ENCODE measurements at places on chromosomes 1 and 21. TPM values are rescaled to one million over a fixed set of nuclear protein-coding genes. Genes with fewer than 3 reads are reported as not detected.
A peak's percentile ranks its signal among the peaks of the same experiment; 100 is the strongest.

The HES2 gene
- total RNA-seq = 6.4 TPM

The CAMK1G gene
- 0.56 TPM for total RNA-seq

The AZIN2 gene
- total RNA-seq = 2.4 TPM

The IVNS1ABP gene
- 79.9 TPM for total RNA-seq

The FMOD gene
- total RNA-seq = 28.9 TPM

The CLCA1 gene
- total RNA-seq = not detected

The CCDC30 gene
- total RNA-seq = 10.2 TPM

The GPR3 gene
- 0.18 TPM for total RNA-seq

The IL19 gene
- total RNA-seq = not detected

- H3K36me3 ChIP-seq = no peaks in the 10 kb centered on the region
- H3K27me3 ChIP-seq = no peaks in the 10 kb centered on the region
- DNase-seq = no peak
- H3K4me1 ChIP-seq = no peaks in the 10 kb centered on the region
Observed at GRCh38 chr1:154141240-154141639, 13.6 kb downstream of the NUP210L start.

GRCh38 chr1:223102797-223103533 is 40.1 kb downstream of the TLR5 start:
- DNase-seq = no peak
- peaks cover 9% of the 10 kb centered on the region for H3K4me1 ChIP-seq
- no peak overlapping the region for H3K4me3 ChIP-seq
- H3K27me3 ChIP-seq = no peaks in the 10 kb centered on the region
- no peaks in the 10 kb centered on the region for H3K36me3 ChIP-seq
- H3K27ac ChIP-seq = no peak overlapping the region

- H3K4me3 ChIP-seq = no peak overlapping the region
- no peaks in the 10 kb centered on the region for H3K36me3 ChIP-seq
- H3K27ac ChIP-seq = no peak overlapping the region
- H3K4me1 ChIP-seq = peaks cover 24% of the 10 kb centered on the region
- no peak for DNase-seq
Observed at GRCh38 chr1:100628631-100629081, 90.7 kb downstream of the GPR88 start.

GRCh38 chr1:175146529-175147213 is 45.9 kb downstream of the KIAA0040 start:
- no peak overlapping the region for H3K4me3 ChIP-seq
- H3K27ac ChIP-seq = no peak overlapping the region
- peak; percentile 77 for DNase-seq
- no peaks in the 10 kb centered on the region for H3K36me3 ChIP-seq
- no peaks in the 10 kb centered on the region for H3K27me3 ChIP-seq

DNA sequence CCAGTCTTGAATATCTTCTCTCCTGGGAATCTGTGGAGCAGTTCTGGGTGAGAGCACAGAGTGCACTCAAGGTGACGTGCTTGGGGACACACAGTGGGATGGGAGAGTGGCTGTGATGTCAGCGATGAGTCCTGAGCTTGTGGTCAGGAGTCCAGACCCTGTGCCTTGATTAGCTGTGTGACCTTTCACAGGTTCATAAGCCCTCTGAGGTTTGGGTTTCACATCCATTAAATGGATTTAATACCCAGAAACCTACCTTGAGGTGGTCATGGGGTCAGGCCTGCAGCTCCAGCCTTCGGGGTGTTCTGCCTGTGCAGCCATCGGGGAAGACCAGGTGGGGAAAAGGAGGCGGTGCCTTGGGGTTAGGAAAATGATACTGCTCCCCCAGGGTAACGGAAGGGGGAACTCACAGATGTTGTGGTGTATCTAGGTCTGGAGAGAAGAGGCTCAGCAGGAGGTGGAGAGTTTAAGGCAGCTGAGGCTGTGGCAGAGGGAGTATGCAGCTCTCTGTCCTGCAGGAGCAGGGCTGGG is 38.5 kb upstream of the ETV3 start:
- peaks cover 4% of the 10 kb centered on the region for H3K27me3 ChIP-seq
- no peak for DNase-seq
- H3K4me3 ChIP-seq = no peak overlapping the region
- no peaks in the 10 kb centered on the region for H3K36me3 ChIP-seq
- H3K27ac ChIP-seq = no peak overlapping the region

DNA sequence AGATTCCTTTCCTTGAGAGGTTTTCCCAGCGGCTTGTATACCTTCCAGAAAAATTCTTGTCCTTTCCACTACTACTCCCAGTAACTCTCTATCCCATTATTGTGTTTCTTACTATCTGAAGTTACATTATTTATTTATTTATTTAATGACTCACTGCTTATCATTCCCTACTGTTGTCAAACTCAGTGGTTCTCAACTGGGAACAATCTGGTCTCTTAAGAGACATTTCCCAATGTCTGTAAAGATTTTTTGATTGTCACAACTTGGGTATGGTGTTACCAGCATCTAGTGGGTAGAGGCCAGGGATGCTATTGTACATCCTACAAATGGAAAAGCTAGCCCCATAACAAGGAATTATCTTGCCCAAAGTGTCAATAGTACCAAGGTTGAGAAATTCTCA is 771.5 kb upstream of the ADGRL2 start:
- H3K4me3 ChIP-seq = no peak overlapping the region
- H3K27ac ChIP-seq = no peak overlapping the region
- no peak for DNase-seq
- no peaks in the 10 kb centered on the region for H3K27me3 ChIP-seq
- H3K4me1 ChIP-seq = no peaks in the 10 kb centered on the region
- H3K36me3 ChIP-seq = no peaks in the 10 kb centered on the region

- DNase-seq = no peak
- no peaks in the 10 kb centered on the region for H3K4me1 ChIP-seq
- H3K27me3 ChIP-seq = no peaks in the 10 kb centered on the region
- H3K4me3 ChIP-seq = no peak overlapping the region
- no peak overlapping the region for H3K27ac ChIP-seq
- H3K36me3 ChIP-seq = no peaks in the 10 kb centered on the region
Observed at GRCh38 chr1:197814306-197814705, 39.0 kb upstream of the DENND1B start.

- no peak overlapping the region for H3K4me3 ChIP-seq
- no peaks in the 10 kb centered on the region for H3K36me3 ChIP-seq
- peaks cover 15% of the 10 kb centered on the region for H3K4me1 ChIP-seq
Observed at GRCh38 chr1:36128126-36128904, 3.3 kb upstream of the COL8A2 start.

DNA sequence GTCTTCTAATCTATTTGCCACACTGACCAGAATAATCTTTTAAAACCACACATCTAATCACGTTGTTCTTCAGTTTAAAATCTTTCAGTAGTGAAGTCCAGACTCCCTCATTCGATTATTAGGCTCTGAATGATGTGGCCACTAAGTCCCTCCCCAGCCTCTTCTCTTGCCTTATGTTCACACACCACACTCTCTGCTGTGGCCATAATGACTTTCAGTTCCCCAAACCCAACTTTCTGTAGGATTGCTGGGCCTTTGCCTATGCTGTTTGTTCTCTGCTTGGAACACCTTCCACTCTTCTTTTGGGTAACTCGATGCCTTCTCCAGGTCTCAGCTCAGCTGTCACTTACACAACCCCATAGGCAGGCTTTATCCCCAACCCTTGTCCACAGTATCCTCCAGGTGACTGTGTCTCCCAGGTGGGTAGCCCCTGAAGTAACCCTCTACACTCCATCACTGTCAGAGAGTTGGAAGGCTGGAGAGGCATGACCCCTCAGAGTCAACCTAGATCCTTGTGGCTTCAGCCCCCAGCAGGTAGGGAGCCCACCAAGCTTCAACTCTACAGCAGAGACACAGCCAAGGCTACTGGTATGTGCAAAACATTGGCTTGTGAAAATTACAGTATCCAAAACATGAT is 8.4 kb upstream of the SLC37A1 start:
- no peak for DNase-seq
- no peaks in the 10 kb centered on the region for H3K36me3 ChIP-seq
- no peak overlapping the region for H3K27ac ChIP-seq
- no peaks in the 10 kb centered on the region for H3K27me3 ChIP-seq
- H3K4me1 ChIP-seq = no peaks in the 10 kb centered on the region
- H3K4me3 ChIP-seq = no peak overlapping the region

- no peak for DNase-seq
- peaks cover 91% of the 10 kb centered on the region for H3K36me3 ChIP-seq
- H3K4me3 ChIP-seq = no peak overlapping the region
- H3K27ac ChIP-seq = no peak overlapping the region
- H3K4me1 ChIP-seq = no peaks in the 10 kb centered on the region
Observed at GRCh38 chr1:16131636-16132324, 24.1 kb downstream of the EPHA2 start.

GRCh38 chr1:206933333-206933945 is 11.7 kb upstream of the FCMR start:
- H3K36me3 ChIP-seq = peaks cover 34% of the 10 kb centered on the region
- peak; percentile 67 for DNase-seq
- H3K27ac ChIP-seq = no peak overlapping the region
- H3K4me1 ChIP-seq = no peaks in the 10 kb centered on the region

DNA sequence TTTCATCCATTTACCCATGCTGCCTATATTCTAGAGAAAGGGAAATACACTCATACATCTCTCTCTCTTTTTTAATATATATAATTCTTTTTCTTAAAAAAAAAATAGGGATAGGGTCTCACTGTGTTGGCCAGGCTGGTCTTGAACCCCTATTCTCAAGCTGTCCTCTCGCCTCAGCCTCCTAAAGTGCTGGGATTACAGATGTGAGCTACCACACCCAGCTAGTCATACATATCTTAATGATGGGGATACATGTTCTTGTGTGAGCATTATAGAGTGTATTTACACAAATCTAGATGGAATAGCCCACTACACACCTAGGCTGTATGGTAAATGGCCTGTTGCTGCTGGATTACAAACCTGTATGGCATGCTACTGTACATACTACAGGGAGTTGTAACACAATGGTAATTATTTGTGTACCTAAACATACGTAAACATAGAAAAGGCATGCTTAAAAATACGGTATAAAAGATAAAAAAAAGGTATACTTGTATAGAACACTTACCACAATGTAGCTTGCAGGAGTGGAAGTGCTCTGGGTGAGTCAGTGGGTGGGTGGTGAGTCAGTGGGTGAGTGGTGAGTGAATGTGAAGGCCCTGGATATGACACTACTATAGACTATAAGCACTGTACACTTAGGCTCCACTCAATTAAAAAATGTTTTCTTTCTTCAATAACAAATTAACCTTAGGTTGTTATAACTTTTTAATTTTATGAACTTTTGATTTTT is 72.9 kb downstream of the IVNS1ABP start:
- H3K27ac ChIP-seq = no peak overlapping the region
- H3K36me3 ChIP-seq = no peaks in the 10 kb centered on the region
- H3K4me3 ChIP-seq = no peak overlapping the region
- no peaks in the 10 kb centered on the region for H3K4me1 ChIP-seq
- no peaks in the 10 kb centered on the region for H3K27me3 ChIP-seq

DNA sequence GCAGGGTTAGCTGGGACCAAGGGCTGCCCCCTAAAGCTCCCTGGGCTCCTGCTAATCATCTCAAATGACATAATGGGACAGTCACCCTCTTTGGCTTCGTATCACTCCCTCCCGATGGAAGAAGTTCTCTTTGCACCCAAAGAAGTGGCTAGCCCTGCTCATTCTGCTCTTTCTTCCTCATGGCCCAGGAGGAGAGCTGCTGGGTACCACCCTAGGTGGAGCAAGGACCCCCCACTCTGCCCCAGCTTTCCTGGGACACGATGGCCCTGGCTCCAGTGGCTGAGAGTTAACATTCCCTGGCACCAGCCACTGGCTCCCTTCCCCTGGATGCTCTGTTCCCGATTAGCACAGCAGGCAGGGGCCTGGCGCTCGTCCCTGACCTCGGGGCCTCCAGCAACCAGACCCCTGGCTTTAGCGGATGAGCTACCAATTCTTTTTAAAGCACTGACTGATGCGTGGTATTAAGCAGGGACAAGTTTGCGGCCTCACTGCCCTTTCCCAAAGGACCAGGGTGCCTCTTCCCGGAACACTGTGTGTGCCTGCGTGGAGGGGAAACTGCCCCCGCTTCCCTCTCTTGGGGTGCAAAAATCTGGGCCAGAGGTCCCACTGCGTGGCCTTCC is 1.2 kb downstream of the MYOM3 start:
- no peak overlapping the region for H3K4me3 ChIP-seq
- H3K27ac ChIP-seq = no peak overlapping the region
- H3K36me3 ChIP-seq = no peaks in the 10 kb centered on the region
- DNase-seq = peak; percentile 41
- H3K4me1 ChIP-seq = peaks cover 8% of the 10 kb centered on the region

DNA sequence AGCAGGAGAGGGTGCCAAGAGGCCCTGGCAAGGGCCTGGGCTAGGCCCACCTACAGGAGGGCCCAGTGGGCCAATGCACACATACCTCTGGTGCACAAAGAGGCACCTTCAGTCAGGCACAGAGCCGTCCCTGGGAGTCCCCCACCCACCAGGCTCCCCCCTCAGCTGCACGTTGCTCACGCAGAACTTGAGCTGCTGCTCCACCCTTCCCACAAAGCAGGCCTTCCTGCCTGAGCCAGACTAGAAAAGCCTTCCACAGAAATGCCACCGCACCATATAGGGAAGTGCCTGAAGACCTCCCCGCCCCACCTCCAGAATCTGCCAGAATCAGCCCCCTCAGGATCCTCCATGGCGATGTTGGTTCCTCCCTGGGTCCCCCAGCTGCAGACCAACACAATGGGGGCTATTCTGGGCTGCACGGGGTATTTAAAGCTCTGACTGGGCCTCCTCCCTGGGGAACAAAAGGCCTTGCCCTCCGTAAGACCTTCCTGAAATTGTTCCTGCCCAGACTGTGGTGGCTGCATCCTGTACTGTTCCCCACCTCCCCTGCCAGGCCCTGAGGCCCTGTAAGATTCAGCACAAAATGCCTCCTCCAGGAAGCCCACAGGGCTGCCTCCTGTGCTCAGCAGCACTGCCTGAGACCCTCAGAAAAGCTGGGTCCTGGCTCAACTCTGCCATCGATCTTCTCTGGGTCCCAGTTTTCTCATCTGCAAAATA is 27.2 kb downstream of the HSPG2 start:
- peak overlapping the region; percentile 74 for H3K27ac ChIP-seq
- no peaks in the 10 kb centered on the region for H3K27me3 ChIP-seq
- no peaks in the 10 kb centered on the region for H3K36me3 ChIP-seq
- H3K4me1 ChIP-seq = peaks cover 96% of the 10 kb centered on the region
- DNase-seq = no peak
- H3K4me3 ChIP-seq = no peak overlapping the region

- H3K36me3 ChIP-seq = no peaks in the 10 kb centered on the region
- peak overlapping the region; percentile 64 for H3K27ac ChIP-seq
- H3K4me1 ChIP-seq = peaks cover 42% of the 10 kb centered on the region
- H3K27me3 ChIP-seq = no peaks in the 10 kb centered on the region
Observed at GRCh38 chr1:27655151-27655937, 16.6 kb downstream of the IFI6 start.

- no peaks in the 10 kb centered on the region for H3K36me3 ChIP-seq
- peak overlapping the region; percentile 49 for H3K27ac ChIP-seq
- H3K4me3 ChIP-seq = no peak overlapping the region
- no peak for DNase-seq
Observed at GRCh38 chr1:204475656-204476432, 18.8 kb downstream of the PIK3C2B start.

GRCh38 chr1:168656485-168656884 is 72.5 kb downstream of the DPT start:
- H3K4me3 ChIP-seq = no peak overlapping the region
- DNase-seq = no peak
- H3K27me3 ChIP-seq = no peaks in the 10 kb centered on the region
- no peak overlapping the region for H3K27ac ChIP-seq
- H3K4me1 ChIP-seq = no peaks in the 10 kb centered on the region

GRCh38 chr1:157856538-157856937 is 14.9 kb upstream of the CD5L start:
- no peak overlapping the region for H3K4me3 ChIP-seq
- DNase-seq = no peak
- H3K27me3 ChIP-seq = no peaks in the 10 kb centered on the region
- no peaks in the 10 kb centered on the region for H3K36me3 ChIP-seq
- no peak overlapping the region for H3K27ac ChIP-seq

GRCh38 chr21:35324372-35325220 is 275.5 kb upstream of the RUNX1 start:
- H3K36me3 ChIP-seq = no peaks in the 10 kb centered on the region
- peak overlapping the region; percentile 68 for H3K27ac ChIP-seq
- H3K4me1 ChIP-seq = no peaks in the 10 kb centered on the region
- H3K27me3 ChIP-seq = no peaks in the 10 kb centered on the region
